ENCODE measurements at places on chromosomes 1 and 21.

DNA sequence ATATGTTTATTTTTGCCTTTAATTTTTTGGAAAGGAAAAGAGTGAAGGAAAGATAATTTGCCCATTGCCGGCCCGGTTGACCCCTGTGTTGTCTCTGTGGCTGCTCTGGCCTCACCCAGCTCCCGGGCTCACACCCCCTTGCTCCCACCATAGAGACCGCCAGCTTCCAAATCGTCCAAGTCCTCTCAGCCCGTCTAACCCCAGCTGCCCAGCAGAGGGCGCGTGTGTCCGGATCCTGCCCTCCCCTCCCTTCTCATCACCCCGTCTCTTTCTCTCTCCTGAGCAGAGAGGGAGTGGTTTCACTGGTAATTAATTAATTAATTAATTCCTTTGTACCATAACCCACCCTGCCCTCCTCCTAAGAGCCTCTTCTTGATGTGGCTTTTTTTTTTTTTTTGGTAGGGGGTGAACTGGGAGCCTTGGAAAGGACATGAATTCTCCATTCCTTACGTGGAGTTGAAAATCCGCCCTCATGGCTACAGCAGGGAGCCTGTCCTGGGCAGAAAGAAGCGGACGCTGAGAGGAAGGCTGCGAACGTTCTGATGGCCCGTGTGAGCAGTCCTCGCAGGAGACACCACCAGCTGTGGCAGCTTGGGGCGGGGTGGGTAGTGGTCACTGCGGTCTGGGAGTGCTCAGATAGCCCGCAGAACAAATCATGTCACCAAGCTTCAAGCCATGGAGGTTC lies 45.9 kb downstream of the KIAA0040 start:
- H3K27me3 ChIP-seq: peaks cover 13% of the 10 kb centered on the region
- no peak overlapping the region for H3K4me3 ChIP-seq
- no peaks in the 10 kb centered on the region for H3K36me3 ChIP-seq
- H3K27ac ChIP-seq: no peak overlapping the region
- no peaks in the 10 kb centered on the region for H3K4me1 ChIP-seq

DNA sequence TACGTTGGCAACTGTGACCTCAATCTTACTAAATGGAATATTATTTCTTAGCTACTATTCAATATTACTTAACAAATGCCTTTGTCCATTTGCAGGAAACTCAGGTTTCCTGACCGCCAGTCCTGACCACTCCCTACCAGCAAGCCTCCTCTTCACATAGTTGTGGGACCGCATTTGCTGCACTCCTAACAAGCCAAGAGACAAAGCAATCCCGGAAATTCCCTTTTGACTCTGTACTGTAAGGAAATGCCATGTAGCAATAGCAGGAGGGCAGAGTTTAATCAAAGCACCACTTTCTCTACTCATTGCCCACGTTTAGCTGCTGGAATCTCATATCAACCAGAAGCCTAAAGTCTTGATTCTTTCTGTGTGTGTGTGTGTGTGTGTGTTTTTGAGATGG lies 28.1 kb upstream of the ACBD6 start:
- H3K27ac ChIP-seq: no peak overlapping the region
- peak; percentile 57 for DNase-seq
- H3K4me3 ChIP-seq: no peak overlapping the region
- no peaks in the 10 kb centered on the region for H3K36me3 ChIP-seq

- no peak overlapping the region for H3K27ac ChIP-seq
- no peak overlapping the region for H3K4me3 ChIP-seq
- DNase-seq: peak; percentile 61
- H3K4me1 ChIP-seq: peaks cover 22% of the 10 kb centered on the region
- no peaks in the 10 kb centered on the region for H3K36me3 ChIP-seq
These were observed 33.0 kb upstream of the EPS8L3 start for GRCh38 chr1:109796484-109797302.

- DNase-seq: no peak
- no peaks in the 10 kb centered on the region for H3K27me3 ChIP-seq
- no peak overlapping the region for H3K4me3 ChIP-seq
- H3K27ac ChIP-seq: no peak overlapping the region
These were observed 729.0 kb upstream of the BRINP3 start for GRCh38 chr1:191206513-191207207.

- H3K36me3 ChIP-seq: no peaks in the 10 kb centered on the region
- no peak overlapping the region for H3K27ac ChIP-seq
- no peak for DNase-seq
- H3K4me1 ChIP-seq: peaks cover 2% of the 10 kb centered on the region
These were observed 157.7 kb downstream of the ROR1 start for GRCh38 chr1:63931468-63931867.

- no peaks in the 10 kb centered on the region for H3K4me1 ChIP-seq
- no peaks in the 10 kb centered on the region for H3K36me3 ChIP-seq
- H3K27ac ChIP-seq: no peak overlapping the region
- H3K27me3 ChIP-seq: no peaks in the 10 kb centered on the region
These were observed 130.6 kb downstream of the SNX7 start for GRCh38 chr1:98792123-98792522.

- no peaks in the 10 kb centered on the region for H3K36me3 ChIP-seq
- H3K4me3 ChIP-seq: no peak overlapping the region
- no peak for DNase-seq
- H3K27ac ChIP-seq: no peak overlapping the region
These were observed 10.3 kb upstream of the AGTRAP start for GRCh38 chr1:11725616-11726015.

- H3K4me1 ChIP-seq: no peaks in the 10 kb centered on the region
- no peak overlapping the region for H3K4me3 ChIP-seq
- no peaks in the 10 kb centered on the region for H3K27me3 ChIP-seq
- DNase-seq: no peak
- H3K27ac ChIP-seq: no peak overlapping the region
These were observed 18.5 kb downstream of the COLGALT2 start for GRCh38 chr1:184019069-184019468.

DNA sequence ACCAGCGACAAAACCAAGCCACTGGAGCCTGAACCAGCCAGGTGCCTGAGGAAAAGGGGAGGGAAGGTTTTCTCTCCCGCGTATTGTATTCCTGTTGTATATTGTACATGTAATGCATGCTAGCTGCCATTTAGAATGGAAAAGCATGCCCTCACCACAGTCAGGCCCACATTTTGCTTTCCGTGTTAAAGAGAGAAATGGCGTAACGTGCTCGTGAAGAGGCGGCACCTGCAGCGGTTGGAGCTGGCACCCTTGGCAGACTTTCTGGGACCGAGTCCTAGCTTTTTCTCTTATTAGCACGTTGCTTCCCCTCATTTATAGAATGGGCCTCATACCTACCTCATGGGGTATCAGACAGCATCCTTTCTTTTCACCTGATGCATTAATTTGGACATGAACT lies 135.3 kb upstream of the IRF2BP2 start:
- no peaks in the 10 kb centered on the region for H3K36me3 ChIP-seq
- no peak overlapping the region for H3K4me3 ChIP-seq
- no peak for DNase-seq
- no peaks in the 10 kb centered on the region for H3K27me3 ChIP-seq
- no peak overlapping the region for H3K27ac ChIP-seq
- H3K4me1 ChIP-seq: peaks cover 30% of the 10 kb centered on the region

DNA sequence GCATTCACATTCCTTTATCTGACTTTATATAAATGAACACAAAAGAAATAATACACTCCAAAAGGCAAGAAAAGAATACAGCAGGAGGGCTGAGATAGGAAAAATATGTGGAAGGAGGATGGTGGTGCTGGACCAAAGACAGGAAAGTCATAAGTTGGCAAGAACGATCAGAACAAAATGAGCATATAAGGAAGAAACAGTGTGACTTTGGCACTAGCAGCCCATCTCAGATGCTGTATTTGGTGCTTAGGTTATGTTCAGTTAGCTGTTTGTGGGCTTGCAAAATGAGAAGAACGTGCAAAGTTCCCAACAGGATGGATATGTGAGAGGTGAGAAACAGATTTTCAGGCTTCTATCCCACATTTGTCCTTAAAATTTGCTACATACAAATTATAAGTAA lies 719.8 kb upstream of the ADGRL4 start:
- H3K27ac ChIP-seq: no peak overlapping the region
- DNase-seq: no peak
- no peaks in the 10 kb centered on the region for H3K27me3 ChIP-seq
- H3K4me3 ChIP-seq: no peak overlapping the region
- H3K4me1 ChIP-seq: no peaks in the 10 kb centered on the region

DNA sequence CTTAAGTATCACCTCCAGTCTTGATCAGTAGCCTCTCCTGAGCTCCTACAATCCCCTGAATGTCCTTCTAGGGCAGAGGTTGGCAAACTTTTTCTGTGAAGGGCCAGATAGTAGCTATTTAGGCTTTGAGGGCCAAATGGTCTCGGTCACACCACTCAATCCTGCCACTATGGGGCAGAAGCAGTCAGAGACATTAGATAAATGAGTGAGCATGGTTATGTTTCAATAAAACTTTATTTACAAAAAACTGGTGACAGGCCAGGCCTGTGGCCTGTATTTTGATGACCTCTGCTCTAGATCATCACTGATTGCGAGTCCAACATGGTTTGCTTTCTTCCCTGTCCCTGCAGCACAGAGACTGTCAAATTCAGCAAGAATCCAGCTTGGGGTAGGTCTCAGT lies 36.3 kb downstream of the LRP8 start:
- peaks cover 5% of the 10 kb centered on the region for H3K36me3 ChIP-seq
- DNase-seq: no peak
- no peaks in the 10 kb centered on the region for H3K4me1 ChIP-seq
- no peaks in the 10 kb centered on the region for H3K27me3 ChIP-seq
- H3K4me3 ChIP-seq: no peak overlapping the region

GRCh38 chr21:41706678-41707077 lies 60.2 kb downstream of the RIPK4 start:
- no peaks in the 10 kb centered on the region for H3K36me3 ChIP-seq
- peak overlapping the region; percentile 96 for H3K27ac ChIP-seq
- no peaks in the 10 kb centered on the region for H3K27me3 ChIP-seq
- peak; percentile 97 for DNase-seq
- H3K4me3 ChIP-seq: no peak overlapping the region

- H3K27ac ChIP-seq: no peak overlapping the region
- no peaks in the 10 kb centered on the region for H3K36me3 ChIP-seq
- H3K4me3 ChIP-seq: no peak overlapping the region
- H3K27me3 ChIP-seq: no peaks in the 10 kb centered on the region
- no peak for DNase-seq
- H3K4me1 ChIP-seq: no peaks in the 10 kb centered on the region
These were observed 891.8 kb upstream of the NCAM2 start for GRCh38 chr21:20106368-20106767.

- H3K27ac ChIP-seq: no peak overlapping the region
- H3K27me3 ChIP-seq: no peaks in the 10 kb centered on the region
- no peaks in the 10 kb centered on the region for H3K36me3 ChIP-seq
- no peak for DNase-seq
These were observed 44.5 kb upstream of the CCDC190 start for GRCh38 chr1:162905174-162906158.

DNA sequence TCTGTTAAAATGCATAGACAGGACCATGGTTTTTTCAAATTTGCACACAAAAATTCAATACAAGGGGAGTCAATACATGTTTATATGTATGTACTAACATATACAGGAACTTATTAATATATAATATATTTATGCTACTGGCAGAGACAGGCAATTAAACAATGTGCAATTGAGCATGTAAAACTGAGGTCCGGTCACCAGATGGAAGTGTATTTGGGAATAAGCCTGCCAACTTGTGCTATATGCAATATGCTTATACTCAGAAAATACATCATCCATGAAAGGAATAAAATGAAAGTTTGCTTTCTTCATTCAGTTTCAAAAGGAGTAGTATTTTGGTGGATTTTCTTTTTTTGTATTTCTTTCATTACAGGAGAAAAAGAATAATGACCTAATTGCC lies 640.2 kb upstream of the CXADR start:
- no peak overlapping the region for H3K4me3 ChIP-seq
- H3K27ac ChIP-seq: no peak overlapping the region
- H3K4me1 ChIP-seq: no peaks in the 10 kb centered on the region
- no peaks in the 10 kb centered on the region for H3K27me3 ChIP-seq

DNA sequence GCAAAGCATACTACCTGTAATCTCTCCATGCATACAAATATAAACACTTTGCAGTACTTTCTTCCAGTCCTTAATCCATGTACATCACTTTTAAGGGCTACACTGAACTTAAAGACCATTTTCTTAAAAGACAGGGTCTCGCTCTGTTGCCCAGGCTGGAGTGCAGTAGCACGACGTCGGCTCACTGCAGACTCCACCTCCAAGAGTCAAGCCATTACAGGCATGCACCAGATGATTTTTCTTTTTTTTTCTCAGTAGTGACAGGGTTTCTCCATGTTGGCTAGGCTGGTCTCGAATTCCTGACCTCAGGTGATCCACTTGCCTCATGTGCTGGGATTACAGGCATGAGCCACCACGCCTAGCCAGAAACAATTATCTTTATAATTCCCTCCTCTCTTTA lies 22.9 kb downstream of the PUM1 start:
- no peak overlapping the region for H3K4me3 ChIP-seq
- no peaks in the 10 kb centered on the region for H3K4me1 ChIP-seq
- DNase-seq: no peak
- H3K27me3 ChIP-seq: no peaks in the 10 kb centered on the region
- H3K27ac ChIP-seq: no peak overlapping the region

DNA sequence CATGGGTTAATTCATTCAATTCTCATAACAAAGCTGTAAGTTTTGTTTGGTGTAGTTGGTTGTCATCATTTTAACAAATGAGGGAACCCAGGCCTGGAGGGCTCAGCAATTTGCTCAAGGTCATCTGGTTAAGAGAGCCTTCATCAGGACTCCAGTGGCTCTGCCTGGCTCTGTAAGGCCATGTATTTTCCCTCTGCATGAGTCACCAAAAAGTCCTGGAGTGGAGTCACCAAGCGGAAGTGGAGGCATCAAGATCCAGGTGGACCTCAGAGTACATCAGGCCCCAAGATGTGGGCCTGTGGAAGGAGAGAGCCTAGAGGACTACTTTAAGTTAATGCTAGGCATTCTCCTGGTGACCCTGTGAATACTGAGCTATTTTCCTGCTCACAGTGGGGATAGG lies 30.0 kb upstream of the RBM15 start:
- DNase-seq: no peak
- no peak overlapping the region for H3K4me3 ChIP-seq
- no peaks in the 10 kb centered on the region for H3K4me1 ChIP-seq
- no peaks in the 10 kb centered on the region for H3K36me3 ChIP-seq
- H3K27ac ChIP-seq: no peak overlapping the region
- H3K27me3 ChIP-seq: no peaks in the 10 kb centered on the region

GRCh38 chr1:15038232-15039016 lies 115.1 kb upstream of the TMEM51 start:
- H3K27ac ChIP-seq: no peak overlapping the region
- no peak overlapping the region for H3K4me3 ChIP-seq
- H3K4me1 ChIP-seq: no peaks in the 10 kb centered on the region
- H3K27me3 ChIP-seq: no peaks in the 10 kb centered on the region

DNA sequence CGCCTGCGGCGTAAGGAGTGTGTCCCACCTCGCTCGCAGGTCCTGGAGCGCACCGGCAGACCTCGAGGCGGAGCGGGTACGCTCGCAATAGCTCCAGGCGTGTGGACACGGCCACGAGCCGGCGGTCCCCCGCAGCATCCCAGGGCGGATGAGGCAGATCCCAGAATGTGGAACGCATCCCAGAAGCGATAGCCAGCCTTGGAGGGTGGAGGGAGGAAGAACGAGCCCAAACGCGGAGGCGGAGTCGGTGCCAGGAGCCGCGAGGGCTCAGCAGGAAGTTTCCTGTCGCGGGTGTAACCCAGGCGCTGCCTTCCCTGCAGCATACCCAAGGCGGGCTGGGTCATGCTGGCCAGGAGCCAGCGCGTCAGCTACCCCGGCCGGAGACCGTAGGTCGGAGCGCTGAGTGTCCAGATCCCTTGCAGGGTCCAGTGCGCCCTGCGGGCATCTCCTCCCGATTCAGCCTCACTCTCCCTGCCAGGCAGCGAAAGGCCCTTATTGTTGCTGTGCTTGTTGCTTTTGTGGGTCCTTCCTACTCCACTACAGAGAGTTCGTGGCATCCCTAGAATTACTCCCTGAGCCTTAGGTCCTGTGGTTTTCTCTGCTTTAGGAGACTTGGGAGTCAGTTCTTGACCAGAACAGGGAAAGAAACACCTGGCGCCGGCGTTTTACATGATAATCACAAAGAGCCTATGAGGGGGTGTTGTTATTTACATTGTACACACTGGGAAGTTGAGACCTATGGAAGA lies 27.7 kb downstream of the STYXL2 start:
- DNase-seq: peak; percentile 83
- no peaks in the 10 kb centered on the region for H3K4me1 ChIP-seq

All from small intestine (tissue), 16 donors.